ENCODE measurements at places on chromosomes 12 and 14. TPM values are rescaled to one million over a fixed set of nuclear protein-coding genes. Genes with fewer than 3 reads are reported as not detected.

Gene CALCOCO1
- total RNA-seq: 125 TPM

Gene LRTM2
- total RNA-seq: not detected

Gene FGF6
- total RNA-seq: not detected

Gene CLEC6A
- not detected for total RNA-seq

Gene OAS1
- 1.2 TPM for total RNA-seq

Gene ANKS1B
- total RNA-seq: 1.9 TPM

Gene POTEM
- not detected for total RNA-seq

Gene TROAP
- 3.4 TPM for total RNA-seq

Gene ADSS1
- 16.3 TPM for total RNA-seq

Gene KERA
- total RNA-seq: not detected

Gene PMCH
- 0.30 TPM for total RNA-seq

Gene CEP170B
- 19.5 TPM for total RNA-seq

Gene CCDC175
- total RNA-seq: not detected

Gene IRF2BPL
- 38.1 TPM for total RNA-seq

Gene LYZ
- not detected for total RNA-seq

Gene KRT81
- total RNA-seq: 0.13 TPM

Gene NTN4
- total RNA-seq: 130 TPM

Gene AKAP3
- 1.7 TPM for total RNA-seq

Gene ASIC1
- total RNA-seq: 3.5 TPM

Gene DNAAF2
- total RNA-seq: 6.2 TPM

Gene SYCP3
- total RNA-seq: 0.33 TPM

Gene INF2
- 82.4 TPM for total RNA-seq

Gene NGB
- not detected for total RNA-seq

Gene PTPRO
- 2.2 TPM for total RNA-seq

Gene GYS2
- not detected for total RNA-seq

Gene SLC10A1
- not detected for total RNA-seq

Gene SLC17A8
- not detected for total RNA-seq

Gene KLRC3
- total RNA-seq: not detected

Gene UBR7
- 23.8 TPM for total RNA-seq

Gene PELI2
- 7.6 TPM for total RNA-seq

Gene RBM23
- total RNA-seq: 52.3 TPM

Gene CMA1
- not detected for total RNA-seq

Gene VEZT
- 62.9 TPM for total RNA-seq

Gene SYT1
- total RNA-seq: 25.2 TPM

Gene CPNE8
- total RNA-seq: 12.9 TPM

Gene DACT1
- 43.4 TPM for total RNA-seq

Gene C12orf54
- total RNA-seq: not detected

Gene C12orf75
- total RNA-seq: 67.9 TPM

Gene LRP1-AS
- not detected for total RNA-seq

Gene BICD1
- total RNA-seq: 21.4 TPM

Gene CCDC177
- not detected for total RNA-seq

Gene TBX3
- total RNA-seq: 4.6 TPM

Gene SP1
- total RNA-seq: 38.2 TPM

Gene PMEL
- total RNA-seq: 0.65 TPM

Gene C1S
- 339 TPM for total RNA-seq

Gene CRIP2
- 89.3 TPM for total RNA-seq

Gene RPGRIP1
- total RNA-seq: not detected

Gene PGF
- total RNA-seq: 27.8 TPM

Gene PPM1H
- 2.9 TPM for total RNA-seq

Gene SIVA1
- 47.0 TPM for total RNA-seq

Gene TM9SF1
- total RNA-seq: 113 TPM

Gene ZC2HC1C
- 0.69 TPM for total RNA-seq

Gene NRXN3
- total RNA-seq: 2.9 TPM

Gene TAS2R14
- total RNA-seq: 4.3 TPM

Gene MYH6
- not detected for total RNA-seq

Gene CPM
- 3.7 TPM for total RNA-seq

Gene SOCS4
- total RNA-seq: 14.1 TPM

Gene MANSC4
- not detected for total RNA-seq

Gene CCDC38
- total RNA-seq: not detected

All from smooth muscle cell of the pulmonary artery (primary cell).